ENCODE measurements at places on chromosomes 12 and 14. TPM values are rescaled to one million over a fixed set of nuclear protein-coding genes. Genes with fewer than 3 reads are reported as not detected.

- peak; percentile 59 for DNase-seq
Measured at GRCh38 chr12:63826006-63826585, 18.4 kb upstream of the SRGAP1 start.

- DNase-seq, result no peak
Measured at GRCh38 chr12:30928356-30929244, 2.1 kb downstream of the TSPAN11 start.

Gene AQP5
- not detected for polyA plus RNA-seq

- no peak for DNase-seq
Measured at GRCh38 chr14:38127356-38127755, 80.3 kb upstream of the SSTR1 start.

DNA sequence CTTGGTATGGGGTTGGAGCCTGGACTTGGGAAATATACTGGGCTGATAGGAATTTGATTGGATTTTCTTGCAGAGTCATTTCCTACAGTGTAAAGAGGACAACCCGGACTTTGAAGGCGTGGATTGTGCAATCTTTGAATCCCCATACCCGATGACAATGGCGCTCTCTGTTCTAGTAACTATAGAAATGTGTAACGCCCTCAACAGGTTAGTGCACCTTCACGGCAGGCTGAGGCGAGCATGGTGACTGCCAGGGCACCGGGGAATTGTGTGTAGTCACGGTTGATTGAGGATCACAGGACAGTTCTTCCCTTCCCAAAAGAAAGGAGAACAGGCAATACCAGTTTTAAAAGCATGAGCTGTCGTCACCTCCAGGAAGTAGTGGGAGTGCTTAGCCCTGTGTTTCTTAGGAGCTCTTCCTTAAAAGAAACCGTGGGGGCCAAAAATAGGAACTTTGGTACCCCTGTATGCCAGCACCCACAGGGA is 58.3 kb downstream of the ANAPC7 start:
- DNase-seq, result no peak

DNA sequence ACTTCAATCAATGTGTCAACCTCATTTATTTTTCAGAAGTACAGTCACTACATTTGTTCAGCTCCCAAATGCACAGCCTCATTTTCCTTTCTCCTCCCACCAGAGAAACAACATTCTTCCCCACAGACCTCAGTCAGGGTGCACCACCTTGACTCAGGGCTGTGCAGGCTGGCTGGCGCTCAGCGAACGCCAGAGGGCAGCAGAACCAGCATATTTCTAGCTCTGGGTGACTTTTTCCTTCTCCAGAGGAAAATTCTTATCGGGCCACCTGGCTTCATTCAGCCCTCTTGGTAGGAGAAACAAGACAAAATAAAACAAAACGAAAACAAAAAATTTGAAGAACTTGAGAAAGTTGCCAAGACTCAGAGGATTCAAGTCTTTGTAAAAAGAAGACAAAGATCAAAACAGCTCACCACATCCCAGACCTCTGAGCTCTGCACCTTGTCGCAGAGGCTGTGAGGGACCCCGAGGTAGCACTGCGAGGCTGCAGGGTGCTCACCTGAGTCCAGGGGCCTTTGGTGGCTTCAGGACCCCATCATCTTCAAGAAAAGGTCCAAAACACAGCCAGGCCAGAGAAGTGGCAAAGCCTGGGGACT is 33.7 kb downstream of the PAH start:
- no peak for DNase-seq

Measured in AG04450 (cell line).